COR-L47 (cell line): ENCODE measurements at places on chromosomes 3 and 15.

DNA sequence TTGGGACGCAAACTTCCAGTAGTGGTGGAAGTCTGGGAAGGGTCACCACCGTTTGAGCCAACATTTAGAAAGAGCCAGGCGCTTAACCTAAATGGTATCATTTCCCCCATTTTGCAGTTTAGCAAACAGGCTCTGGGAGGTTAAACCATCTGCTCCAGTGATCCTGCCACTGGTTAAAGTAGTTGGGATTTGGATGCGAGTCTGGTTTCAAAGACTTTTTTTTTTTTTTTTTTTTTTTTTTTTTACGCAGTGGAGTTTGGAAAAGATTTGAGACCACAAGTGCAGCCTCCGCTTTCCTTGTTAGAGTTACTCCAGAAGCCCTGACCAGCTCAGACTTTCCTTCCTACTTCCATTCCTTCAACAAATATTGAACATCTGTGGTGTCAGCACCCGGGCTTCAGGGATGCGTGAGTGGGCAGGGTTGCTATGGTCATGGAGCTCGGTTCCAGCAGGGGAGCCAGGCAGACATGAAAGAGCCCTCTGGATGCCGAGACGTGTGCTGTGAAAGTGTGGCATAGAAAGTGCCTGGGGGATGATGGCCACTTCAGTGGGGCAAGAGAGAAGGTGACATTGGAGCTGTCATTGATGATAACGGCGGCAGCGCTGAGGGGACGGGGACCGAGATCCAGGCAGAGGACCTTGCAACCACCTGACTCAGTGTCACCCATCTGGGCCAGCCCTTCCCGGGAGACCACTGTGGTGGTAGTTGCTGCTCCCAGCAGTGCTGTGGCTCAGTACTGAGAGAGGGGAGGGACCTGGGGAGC, 1.1 kb upstream of the RNU6-1 start:
- DNase-seq, result peak; percentile 44

DNA sequence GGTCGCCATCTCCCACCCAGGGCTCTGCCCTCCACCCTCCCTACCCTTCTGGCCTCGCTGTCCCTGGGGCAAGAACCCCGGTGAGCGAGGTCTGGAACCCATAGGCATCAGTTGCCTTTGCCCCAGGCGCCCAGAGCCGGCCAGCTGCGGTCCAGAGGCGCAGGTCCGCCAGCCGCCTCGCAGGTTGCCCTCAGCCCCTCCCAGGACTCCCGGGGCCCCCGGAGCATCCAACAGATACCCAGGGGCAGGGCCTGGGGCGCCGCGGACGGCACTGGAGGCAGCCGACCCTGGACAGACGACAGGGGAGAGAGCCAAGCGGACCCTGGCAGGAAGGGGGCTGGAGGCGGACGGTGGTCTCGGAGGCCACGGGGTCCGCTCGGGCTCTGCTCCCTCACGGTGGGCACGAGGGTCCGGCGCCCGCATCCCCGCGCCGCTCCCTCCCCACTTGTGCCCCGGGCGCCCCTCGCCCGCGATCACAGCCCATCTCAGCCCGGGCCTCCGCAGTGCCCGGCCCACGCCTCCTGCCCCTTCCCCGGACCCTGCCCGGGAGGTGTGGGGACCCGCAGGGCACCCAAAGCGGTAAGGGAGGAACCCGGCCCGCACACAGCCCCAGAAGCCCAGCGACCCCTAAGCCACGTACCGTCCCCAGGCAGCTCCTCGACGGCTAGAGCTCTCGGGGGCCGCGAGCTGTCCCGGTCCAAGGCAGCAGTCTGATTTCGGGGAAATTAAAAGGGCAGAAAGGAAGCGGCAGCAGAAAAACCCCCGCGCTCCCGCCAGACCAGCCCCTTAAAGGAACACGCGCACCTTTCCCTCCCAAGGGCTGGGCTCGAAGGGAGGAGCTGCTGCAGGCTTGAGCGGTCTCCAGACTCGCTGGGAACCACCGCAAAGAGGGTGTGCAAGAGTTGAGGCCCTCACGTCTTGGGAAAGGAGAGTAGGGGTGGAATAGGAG, at the start of gene HAPLN3:
Gene HAPLN3, minus strand, starts transcription at position 726 of the 949 bp plus-strand sequence. CDS start 8,246 bp downstream, outside the sequence.
- DNase-seq, result no peak

- no peak for DNase-seq
Observed at GRCh38 chr3:150744041-150744918, 18.7 kb downstream of the SIAH2 start.

DNA sequence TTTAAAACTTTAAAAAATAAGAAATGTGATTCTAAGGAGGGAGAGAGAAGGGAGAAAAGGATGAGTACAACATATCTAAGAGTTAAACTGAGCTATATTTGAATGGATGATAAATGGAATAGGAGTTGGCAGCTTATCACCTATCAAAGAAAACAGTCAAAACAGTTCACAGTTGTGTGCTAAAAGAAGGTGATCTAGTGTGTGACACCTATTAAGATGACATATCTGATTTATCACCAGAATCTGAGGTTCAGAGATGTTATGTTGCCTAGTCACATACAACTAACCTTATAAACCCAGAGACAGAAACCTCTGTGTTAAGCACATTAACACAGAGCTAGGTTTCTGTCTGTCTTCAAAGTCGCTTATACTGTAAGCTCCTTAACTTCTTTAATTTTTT, 3.0 kb downstream of the ATP13A3 start:
- no peak for DNase-seq

DNA sequence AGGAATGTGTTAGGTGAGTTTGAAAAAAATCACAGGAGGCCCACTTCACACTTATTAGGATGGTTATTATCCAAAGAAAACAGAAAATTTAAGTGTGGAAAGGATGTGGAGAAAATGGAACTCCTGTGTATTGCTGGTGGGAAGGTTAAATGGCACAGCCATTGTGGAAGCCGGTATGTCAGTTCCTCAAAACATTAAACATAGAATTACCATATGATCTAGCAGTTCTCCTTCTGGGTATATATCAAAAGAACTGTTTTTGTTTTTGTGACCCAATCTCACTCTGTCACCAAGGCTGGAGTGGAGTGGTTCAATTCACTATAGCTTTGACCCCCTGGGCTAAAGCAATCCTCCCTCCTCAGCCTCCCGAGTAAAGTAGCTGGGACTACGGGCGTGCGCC, 10.4 kb upstream of the ZFYVE19 start:
- DNase-seq, result no peak

DNA sequence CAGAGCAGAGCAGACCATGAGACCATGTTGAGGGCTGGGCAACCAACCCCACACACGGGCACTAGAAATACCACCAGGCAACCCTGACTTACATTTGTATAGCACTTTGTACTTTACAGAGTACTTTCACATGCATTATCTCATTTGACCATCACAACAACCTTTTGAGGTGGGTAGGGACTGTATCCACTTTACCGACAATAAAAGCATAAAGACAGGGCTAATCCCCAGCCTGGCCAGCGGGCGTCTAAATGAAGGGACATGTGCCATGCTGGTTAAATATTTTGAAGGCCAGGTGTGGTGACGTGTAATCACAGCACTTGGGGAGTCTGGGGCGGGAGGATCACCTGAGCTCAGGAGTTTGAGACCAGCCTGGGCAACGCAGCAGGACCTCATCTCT, 23.6 kb downstream of the RASGRP1 start:
- DNase-seq, result no peak

DNA sequence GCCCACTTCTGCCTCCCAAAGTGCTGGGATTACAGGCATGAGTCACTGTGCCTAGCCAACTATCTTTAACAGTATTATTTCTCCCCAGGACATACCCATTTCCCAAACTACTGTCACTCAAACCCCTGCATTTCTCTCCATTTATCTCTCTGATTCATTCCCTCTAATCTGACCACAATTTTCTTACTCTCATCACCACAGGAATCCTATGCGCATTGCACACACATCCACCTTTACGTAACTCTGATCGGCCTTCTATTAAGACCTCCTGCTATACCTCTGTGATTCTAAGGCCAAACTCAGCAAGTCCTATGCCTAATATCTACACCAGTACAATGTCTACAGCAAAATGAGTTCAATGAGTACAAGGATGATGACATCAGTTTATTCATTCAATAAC, 235.0 kb downstream of the ULK4 start:
- DNase-seq, result no peak

GRCh38 chr3:10192953-10193691, 28.4 kb downstream of the IRAK2 start:
- no peak for DNase-seq

- DNase-seq, result no peak
Observed at GRCh38 chr15:74889390-74889882, 406 bp upstream of the MPI start.

DNA sequence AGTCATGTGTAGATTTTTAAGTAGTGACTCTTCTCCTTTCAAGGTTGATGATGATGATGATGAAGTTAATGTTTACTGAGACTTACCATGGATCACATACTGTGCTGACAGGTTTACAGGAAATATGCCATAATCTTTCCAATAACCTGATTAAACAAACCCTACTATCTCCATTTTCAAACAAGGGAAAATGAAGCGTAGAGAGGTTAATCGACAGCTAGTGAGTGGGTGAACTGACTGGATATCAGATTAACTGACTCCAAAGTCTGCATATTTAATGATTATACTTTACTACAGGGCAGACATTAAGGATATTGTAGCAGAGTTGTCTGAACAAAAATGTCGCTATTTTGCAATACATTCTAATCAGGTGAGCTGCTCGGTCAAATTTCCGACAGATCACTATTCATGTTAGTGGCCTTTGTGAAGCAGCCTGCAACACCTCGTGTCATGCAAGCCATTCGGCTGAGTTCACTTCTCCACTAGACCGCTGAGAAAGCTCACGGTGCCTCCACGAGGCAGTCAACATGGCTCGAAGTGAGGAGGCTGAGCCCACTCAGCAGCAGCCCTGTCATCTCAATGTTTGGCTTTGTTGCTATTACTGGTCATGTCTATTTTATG, 264.2 kb downstream of the NFKBIZ start:
- no peak for DNase-seq

DNA sequence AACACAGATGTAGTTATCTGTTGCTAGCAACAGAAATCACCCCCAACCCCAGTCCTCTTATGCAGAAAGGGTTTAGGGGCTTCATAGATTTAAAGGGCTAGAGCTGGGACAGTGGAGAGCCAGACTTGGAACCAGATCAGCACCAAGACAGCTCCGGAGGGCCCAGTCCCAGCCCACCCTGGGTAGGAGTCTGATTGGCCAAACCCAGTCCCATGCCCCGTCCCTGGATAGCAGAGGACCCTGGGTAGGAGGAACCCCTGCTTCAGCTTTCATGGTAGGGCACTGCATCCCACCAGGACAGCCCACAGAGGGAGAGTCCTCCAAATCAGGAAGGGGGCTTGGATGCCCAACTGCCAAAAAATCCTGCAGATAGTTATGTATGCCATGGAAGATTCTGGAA, 103.0 kb downstream of the CORO2B start:
- no peak for DNase-seq

DNA sequence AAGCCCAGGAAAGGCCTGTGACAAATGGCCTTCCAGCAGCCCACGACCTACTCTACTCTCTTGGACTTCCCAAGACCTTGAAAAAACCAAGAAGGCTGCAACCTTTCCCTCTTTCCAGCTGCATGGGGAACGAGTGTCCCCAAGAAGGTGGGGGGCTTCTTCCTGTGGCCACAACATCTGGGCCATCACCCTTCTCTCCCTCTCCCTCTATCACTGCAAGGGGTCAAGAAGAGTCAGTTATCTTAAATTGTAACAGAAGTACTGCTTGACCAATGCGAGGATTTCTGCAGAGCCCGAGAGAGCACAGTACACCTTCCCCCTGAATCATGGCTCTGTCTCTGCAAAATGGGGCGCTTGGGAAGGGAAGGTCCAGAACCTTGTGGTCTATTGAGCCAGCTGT, 63.7 kb upstream of the ACAN start:
- no peak for DNase-seq

GRCh38 chr15:70180186-70180875, 82.6 kb upstream of the TLE3 start:
- no peak for DNase-seq

DNA sequence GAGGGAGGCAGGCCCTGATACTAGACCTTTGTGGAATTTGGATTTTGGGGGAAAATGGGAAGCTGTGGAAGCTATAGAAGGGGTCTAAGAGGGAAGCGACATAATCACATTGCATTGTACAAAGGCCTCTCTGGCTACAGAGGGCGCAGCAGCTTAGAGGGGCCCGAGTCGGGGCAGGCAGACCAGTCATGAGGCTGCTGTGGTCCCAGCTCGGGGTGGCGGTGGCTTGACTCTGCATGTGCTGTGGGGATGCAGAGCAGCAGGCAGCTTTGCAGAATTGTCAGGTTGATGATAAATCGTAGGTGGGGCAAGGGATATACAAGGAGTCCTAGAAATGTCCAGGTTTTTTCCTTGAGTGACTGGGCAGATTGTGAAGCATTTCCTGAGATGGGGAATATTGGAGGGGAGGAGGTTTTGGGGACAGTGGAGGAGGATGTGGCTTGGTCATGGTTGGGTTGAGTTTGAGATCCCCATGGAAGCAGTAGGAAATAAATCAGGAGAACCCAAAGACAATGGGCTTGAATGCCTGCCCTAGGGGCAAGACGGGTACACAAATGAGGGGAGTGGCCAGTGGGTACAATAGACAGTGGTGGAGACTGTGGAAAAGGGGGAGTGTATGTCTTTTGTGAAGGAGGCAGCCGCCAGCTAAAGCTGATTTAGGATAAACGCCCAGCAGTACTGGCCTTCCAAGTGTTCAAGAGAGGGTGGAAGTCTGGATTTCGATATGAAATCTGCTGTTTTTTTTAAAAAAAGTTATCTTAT, 94.1 kb downstream of the HMG20A start:
- DNase-seq, result no peak

DNA sequence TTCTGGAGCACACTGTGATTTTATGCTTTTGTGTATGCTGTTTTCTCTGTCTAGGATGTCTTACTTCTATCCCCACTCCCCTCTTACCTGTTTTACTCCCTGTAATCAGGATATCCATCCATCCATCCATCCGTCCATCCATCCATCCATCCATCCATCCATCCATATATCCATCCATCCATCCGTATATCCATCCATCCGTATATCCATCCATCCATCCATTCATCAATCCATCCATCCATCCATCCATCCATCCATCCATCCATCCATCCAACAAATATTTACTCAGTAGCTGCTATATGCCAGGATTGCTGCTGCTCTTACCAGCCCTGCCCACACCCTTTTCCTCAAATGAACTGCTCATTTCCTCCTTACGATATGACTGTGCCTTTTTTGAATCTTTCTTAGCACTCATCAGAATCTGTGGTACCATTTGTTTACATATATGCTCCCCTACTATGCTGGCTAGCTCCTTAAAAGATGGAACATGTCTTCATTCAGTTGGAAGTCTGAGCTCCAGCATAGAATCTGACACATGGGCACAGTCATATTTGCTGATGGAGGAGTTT, 35.2 kb downstream of the USP13 start:
- DNase-seq, result no peak

DNA sequence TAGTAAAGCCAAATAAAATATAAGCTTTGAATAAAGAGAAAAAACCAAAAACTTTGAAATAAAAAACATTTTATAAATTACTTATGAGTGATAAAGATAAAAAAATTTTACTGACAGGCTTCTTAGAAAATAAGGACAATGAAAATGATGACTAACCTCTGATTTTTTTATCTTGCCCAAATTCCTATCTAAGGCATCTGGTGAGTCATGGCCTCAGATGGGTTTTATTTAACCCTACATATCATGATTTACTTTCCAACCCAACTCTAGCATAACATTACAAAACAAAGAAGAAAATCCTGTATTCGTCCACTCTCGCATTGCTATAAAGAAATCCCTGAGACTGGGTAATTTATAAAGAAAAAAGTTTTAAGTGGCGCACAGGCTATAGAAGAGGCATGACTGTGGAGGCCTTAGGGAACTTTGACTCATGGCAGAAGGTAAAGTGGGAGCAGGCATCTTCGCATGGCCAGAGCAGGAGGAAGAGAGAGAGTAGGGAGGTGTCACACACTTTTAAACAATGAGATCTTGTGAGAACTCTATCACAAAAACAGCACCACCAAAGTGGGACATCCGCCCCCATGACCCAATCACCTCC, 152.1 kb downstream of the NEK10 start:
- no peak for DNase-seq

GRCh38 chr3:151673974-151674373, 59.8 kb upstream of the AADACL2 start:
- no peak for DNase-seq
